Esophagus squamous epithelium (tissue), 5 donors: ENCODE measurements at places on chromosomes 2 and 18.

- DNase-seq: no peak
Measured at GRCh38 chr2:190221429-190221828, 98.2 kb downstream of the HIBCH start.

DNA sequence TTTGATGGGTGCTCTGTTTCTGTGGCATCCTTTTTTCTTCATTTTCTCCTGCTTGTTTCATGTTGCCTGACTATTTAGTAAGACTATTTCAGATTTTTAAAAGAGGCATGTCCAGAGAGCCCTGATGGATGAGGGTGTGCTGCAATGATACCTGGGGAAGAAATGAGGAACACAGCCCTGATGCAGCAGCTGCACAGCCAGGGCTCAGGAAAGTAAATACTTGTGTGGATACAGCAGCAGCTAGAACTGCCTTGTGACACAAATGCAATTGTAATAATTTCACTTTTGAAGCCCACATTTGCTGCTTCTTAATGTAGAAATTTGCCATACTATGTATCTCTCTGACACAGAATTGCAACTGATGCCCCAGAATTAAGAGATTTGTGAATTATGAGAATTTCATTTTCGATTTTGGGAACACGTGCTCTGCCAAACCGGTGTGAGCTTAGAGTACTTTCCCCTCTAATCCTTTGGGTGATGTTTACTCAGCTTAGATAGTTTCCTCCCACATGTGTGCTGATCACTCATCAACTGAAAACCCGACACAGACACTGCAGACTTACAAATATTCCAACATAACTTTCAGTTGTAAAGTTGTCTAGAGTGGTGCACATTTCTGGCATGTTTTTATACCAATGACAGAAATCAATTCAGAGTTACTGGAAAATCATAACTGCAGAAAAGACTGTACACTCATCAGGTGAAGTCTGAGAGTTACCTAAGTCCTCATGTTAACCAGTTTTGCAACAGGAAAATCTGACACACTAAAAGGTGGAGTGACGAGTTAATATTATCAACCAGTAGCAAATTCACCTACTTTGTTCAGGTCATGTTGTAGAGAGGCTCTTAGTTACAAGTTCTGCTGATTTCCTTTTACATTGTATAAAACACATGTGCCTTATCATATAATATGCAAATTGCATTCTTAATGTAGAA is 383.4 kb downstream of the CBLN2 start:
- no peak for DNase-seq

GRCh38 chr2:3148716-3149115 is 228.9 kb downstream of the EIPR1 start:
- no peak for DNase-seq

DNA sequence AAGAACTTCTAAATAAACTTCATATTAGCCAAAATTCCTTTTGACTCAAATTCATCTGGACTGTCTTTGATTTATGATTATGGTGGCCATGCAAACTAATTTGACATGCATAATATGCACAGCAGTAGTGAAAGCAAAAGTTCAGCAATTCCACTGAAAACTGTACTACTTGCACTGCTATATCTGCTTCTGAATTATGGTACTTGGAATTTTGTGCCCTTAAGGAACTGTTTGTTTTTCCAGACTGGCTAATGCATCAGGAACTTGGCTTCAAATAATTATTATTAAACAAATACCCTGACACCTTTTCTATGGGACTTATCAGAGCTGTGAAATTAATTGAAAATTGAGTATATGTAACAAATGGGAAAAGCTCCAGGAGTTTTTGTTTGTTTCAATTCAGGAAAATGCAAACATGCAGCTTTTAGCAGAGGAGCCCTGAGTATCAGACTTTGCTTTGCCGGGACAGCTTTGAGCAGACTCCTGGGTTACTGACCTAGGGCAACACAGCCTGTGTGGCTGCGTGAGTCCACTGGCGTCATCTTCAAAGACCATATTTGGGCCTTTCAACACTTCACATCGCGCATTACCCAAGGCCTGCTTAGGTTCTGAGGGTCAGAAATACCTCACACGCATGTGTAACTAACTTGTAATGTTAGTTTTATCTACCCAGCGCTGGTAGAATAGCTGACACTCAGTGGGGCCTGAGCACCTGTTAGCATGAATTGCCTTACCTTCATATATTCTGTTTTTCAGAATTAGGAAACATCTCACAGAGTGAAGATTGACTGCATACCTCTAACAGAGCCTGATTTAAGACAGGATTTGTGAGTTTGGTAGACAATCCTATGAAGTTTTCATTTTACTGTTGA is 35.4 kb downstream of the CFAP221 start:
- no peak for DNase-seq

- DNase-seq: no peak
Measured at GRCh38 chr2:210997373-210997772, 441.0 kb downstream of the CPS1 start.

DNA sequence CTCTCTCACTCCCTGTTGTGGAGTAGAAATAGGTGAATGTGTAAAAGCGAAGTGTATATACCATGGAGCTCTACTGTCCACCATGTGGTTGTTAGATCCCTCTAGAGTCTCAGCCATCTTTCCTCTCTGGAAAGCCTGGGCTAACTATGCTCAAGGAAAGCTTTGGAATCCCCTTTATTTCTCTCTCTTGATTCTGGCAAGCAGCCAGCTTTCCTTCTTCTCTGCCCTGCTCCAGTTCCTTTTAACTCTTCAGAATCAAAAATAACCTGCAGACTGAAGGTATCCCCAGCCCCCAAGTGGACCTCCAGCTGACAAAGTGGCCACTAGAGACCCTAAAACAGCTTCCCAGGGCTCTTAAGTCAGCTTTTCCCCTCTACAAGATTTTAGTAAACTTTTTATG is 381.9 kb downstream of the PLCL1 start:
- DNase-seq: no peak

DNA sequence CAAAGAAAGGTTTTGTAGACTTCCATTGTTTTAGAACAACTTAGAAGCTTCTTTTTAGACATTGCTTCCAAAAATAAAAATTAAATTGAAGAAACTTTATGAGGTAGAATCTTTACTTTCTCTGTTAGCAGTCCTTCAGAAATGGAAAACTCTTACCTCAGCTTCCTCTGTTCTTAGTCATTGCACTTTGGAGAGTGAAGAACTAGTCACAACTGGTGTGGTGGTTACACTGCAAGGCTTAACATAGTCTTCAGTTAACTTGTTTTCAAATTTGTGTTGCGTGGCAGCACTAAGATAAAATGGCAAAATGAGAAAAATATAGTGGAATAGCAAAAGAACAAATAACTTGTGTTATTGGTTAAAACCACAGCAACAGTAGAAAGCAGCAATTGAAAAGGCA is 332.6 kb downstream of the KIAA1328 start:
- DNase-seq: no peak

- DNase-seq: no peak
Measured at GRCh38 chr2:96140941-96141623, 2.8 kb upstream of the ASTL start.

- no peak for DNase-seq
Measured at GRCh38 chr2:113283704-113284284, 5.1 kb upstream of the PAX8 start.

GRCh38 chr2:71974846-71975245 is 172.8 kb downstream of the CYP26B1 start:
- DNase-seq: no peak

DNA sequence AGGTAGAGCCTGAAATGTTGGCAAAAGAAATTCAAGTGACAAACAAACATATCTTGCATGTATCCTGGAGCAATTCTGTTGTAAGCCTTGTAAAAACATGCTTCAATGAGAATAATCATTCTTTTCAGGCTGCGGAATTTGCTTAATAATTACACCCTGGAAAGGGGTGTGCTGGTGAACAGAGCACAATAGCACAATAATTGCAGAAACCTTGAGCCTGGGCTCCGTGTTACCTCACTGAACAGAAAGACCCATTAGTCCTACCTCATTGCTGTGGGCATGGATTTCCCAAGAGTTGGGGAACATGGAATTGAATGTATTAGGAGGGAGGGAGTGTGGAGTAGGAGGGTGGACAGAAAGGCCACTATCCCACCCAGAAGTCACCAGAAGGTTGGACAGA is 168.0 kb upstream of the ALKAL2 start:
- no peak for DNase-seq

- no peak for DNase-seq
Measured at GRCh38 chr2:85130407-85130806, 2.8 kb upstream of the TCF7L1 start.

DNA sequence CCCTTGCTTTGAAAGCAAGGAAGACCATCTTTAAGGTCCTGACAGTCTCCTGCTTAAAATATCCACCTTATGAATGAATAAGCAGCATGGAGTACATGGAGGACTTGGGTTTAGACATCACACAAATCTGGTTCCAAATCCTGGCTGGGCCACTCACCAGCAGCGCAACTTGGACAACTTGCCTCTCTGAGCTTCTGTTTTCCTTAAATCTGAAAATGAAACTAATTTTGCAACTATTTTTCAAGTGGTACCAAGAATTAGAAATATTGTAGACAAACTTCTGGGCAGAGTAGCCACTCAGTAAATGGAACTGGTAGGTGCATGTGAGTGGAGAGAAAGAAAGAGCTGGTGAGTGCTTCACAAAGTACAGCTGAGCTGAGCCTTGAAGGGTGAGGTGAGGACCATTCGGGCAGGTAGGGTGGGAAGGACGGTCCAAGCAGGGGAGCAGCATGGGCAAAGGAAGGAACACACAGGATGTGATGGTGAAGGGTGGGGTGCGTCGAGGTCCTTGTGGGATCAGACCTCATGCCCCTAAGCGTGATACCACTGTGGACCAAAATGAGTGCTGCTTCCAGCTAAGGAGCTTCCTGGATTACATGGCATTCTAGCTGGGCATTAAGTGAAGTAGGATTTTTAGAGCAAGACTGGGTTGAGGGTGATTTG is 14.4 kb upstream of the TET3 start:
- no peak for DNase-seq

- DNase-seq: no peak
Measured at GRCh38 chr2:42048299-42049220, 739 bp downstream of the PKDCC start.

GRCh38 chr2:28662468-28663181 is 89.0 kb upstream of the PPP1CB start:
- no peak for DNase-seq

GRCh38 chr18:13577091-13577697 is 149.2 kb downstream of the FAM210A start:
- DNase-seq: no peak

DNA sequence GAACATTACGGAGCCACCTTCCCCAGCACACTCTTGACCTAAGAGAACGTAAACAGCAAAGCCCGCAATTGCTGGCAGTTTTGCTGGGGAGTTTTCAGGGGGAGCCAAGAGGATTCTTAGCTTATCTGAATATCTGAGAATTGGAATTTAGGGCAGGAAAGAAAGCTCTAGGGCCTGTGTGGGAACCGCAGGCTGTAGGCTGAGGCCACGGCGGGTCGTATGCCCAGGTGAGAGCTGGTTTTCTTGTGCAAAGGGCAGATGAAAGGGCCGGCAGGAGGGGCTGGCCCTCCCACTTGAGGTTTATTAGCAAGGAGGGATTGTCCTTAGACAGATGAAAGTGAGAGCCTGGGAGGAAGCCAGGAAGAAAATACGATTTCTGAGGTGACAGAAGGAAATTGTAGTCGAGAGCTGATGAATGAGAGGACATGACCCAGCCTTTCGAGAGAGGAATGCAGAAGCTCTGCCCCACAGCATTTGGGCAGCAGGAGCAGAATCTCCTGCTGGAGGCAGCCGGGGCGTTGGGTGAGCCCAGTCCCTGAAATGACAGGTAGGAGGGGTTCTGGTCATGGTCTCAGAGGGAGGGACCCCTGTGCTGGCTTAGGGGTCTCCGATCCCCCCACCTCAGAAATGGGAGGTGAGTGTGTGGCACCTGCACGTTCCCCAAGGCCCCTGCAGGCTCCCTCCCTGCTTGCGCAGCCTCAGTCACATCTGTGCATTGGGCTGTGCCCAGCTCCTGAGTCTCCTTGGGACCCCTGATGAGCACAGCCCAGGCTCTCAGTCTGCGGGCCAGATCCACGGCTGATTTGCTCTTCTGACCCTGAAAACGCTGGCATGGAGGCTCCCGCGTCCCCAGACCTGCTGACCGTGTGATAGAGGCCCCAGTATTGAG is 61.1 kb downstream of the CABLES1 start:
- DNase-seq: no peak

DNA sequence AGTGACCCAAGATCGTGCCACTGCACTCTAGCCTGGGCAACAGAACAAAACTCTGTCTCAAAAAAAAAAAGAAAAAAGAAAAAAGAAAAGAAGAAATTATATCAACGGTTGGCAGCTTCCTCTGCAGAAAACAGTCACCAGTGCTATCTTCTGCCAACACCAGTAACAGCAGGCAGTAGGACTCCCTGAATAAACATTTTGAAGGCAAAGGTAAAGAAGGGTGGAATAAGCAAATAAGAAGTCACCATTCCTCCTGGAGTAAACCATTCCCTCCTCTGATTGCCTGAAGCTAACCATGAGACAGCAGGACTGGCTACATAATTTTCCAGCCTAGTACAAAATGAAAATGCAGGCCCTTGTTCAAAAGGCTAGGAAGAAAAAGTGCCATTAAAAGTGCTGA is 9.0 kb upstream of the RNF103 start:
- no peak for DNase-seq
